NCI-H69 (cell line): ENCODE measurements at places on chromosomes 2 and 18.

GRCh38 chr18:60372132-60372531 lies 443 bp downstream of the MC4R start:
- peak; percentile 65 for DNase-seq

DNA sequence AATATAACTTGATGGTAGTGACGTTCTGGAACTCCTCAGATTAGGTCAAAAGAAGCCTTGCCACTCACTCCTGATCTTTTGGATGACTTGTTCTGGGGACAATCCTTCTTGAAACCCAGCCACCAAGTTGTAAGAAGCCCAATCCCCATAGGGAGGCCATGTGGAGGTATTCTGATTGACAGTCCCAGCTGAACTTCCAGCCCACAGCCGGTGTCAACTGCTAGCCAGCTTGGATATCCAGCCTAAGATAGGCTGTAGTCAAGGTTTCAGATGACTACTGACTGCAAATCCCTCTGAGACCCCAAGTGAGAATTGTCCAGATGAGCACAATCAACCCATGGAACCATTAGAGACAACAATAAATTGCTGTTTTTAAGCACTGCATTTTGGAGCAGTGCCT lies 31.4 kb downstream of the EIF2AK2 start:
- DNase-seq = no peak

DNA sequence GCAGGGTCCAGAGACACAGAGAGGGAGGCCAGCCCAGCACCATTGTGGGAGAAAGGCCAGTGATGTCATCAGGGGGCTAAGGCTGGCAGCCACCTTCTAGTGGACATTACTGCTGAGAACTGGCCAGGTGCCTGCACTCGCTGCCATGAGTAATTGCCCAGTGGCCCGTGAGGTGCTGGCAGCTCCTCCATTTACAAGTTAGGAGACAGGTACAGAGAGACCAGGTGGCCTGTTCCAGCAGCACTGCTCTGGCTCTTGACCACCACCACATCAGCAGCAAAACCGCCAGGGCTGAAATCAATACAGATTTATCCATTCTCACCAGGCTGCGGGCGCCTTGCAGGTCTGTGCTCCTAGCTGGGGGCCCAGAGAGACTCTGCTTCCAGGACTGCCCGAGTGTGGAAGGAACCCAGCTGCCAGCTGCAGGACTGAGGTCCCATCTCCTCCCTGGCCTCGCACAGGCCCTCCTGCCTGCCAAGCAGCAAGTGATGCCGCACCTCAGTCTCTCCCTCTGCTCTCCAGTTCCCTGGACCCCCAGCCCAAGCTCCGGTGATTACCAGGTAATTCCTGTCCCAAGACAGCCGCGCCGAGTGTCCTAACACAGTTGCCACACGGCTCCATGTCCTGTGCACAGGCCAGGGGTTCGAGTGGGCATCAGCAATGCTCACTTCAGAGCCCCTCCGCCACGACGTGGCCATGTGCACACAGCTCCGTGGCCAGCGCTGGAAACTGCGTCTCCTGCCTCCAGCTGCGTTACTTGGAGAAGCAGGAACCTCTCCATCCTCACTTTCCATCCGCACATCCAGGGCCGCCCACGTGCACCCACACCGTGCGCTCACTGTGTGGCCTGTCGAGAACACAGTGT lies 101.0 kb upstream of the CTDP1 start:
- no peak for DNase-seq

- DNase-seq = no peak
Observed at GRCh38 chr2:35160871-35161270, 1194.7 kb upstream of the CRIM1 start.

- DNase-seq = no peak
Observed at GRCh38 chr2:74000666-74001065, 16.0 kb downstream of the TET3 start.

DNA sequence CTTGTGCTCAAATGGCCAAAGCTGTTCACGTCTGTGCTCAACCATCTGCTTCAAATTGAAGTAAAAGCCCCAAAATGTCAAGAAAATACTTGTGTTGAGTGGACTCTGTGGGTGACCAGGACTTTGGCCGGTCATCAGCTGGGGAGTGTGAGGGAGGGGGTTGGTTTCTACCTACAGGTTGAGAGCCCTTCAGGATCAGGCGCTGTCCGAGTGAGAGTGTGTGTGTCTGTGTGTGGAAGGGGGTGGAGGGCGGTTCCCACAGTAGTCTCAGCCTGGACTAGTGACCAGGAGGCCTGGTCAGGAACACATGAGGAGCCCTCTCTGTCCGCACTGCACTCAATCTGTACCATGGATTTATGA lies 34.2 kb downstream of the ATOH8 start:
- no peak for DNase-seq

- DNase-seq = no peak
Observed at GRCh38 chr2:129903586-129904425, 75.7 kb upstream of the RAB6C start.
